Left cardiac atrium (tissue), 4 donors: ENCODE measurements at places on chromosomes 2 and 18. TPM values are rescaled to one million over a fixed set of nuclear protein-coding genes. Genes with fewer than 3 reads are reported as not detected.

Gene SLC5A7
- 0.08 TPM for total RNA-seq

Gene SERPINB4
- not detected for total RNA-seq

Gene IMMT
- total RNA-seq: 212 TPM

Gene CAPN13
- total RNA-seq: not detected

Gene STK39
- 12.3 TPM for total RNA-seq

Gene ADAM23
- total RNA-seq: 30.2 TPM

Gene RBBP8
- 9.2 TPM for total RNA-seq

Gene TPO
- total RNA-seq: 8.4 TPM

Gene ALPP
- not detected for total RNA-seq

Gene RESP18
- not detected for total RNA-seq

Gene CHRND
- total RNA-seq: 0.35 TPM

Gene GEN1
- total RNA-seq: 3.0 TPM

Gene OSR1
- total RNA-seq: 59.7 TPM

Gene TLX2
- not detected for total RNA-seq

DNA sequence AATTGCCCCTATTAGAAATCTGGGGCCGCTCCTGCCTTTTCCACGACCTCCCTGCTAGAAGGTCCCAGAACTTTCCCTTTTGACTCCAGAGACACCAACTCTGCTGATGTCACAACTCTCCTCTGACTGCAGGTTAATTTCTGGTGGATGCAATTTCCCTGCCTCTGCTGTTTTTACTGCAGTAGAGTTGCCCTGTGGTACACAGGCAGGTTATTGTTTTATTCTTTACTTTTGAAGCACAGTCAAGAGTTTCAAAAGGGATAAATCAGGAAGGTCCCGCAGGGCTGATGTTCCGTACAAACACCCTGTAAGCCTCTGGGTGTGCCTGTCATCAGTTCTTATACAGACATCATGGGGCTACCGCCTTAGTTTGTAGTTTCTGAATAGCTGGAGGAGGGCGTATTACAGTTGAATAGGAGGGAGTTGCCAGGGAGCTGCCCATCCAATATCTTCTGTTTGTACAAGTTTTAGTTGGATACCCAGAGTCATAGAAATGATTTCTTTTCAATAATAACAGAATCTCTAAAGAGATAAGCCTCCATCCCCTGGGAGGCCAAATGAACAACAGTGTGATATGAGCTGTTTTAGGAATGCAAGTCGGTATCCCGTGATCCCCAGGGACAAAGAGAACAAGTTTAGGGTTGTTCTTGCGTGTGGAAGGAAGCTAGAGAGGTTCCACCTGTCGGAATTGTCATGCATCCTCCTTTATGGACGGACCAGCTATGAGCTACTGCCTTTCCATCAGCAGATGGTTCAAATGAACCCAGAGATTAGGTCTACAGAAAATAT is 108.4 kb upstream of the COPS8 start:
- DNase-seq: no peak

GRCh38 chr2:23420840-23421476 is 36.0 kb downstream of the KLHL29 start:
- DNase-seq: no peak

GRCh38 chr2:238158509-238159070 is at the start of gene ERFE:
Gene ERFE, plus strand, starts transcription at chr2:238158970. Its CDS starts 38 bp downstream, at chr2:238159008.
- peak; percentile 38 for DNase-seq

GRCh38 chr2:241675885-241676284 is 10.7 kb downstream of the DTYMK start:
- DNase-seq: no peak

DNA sequence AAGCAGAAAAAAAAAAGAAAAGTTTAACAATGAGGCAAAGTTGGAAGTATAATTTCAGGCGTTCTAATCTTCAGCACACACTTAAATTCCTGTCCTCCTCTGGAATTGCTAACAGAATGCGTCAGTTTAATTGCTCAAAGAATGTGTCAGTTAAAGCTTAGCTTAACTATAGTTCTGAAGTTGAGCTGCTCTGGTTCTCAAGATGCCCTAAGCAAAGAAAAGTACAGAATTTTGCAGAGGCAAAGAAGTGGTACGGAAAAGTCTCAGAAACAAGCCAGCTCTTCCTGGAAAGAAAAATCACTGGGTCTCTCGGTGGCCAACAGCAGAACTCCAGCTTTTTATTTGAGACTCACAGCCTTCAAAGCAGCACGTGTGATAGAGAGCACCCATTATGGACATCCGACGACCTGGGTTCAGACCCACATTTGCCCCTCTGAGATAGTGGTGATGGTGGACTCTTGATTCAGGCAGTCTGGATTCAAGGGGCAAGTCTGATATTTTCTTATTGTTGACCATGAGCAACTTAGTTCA is 22.2 kb upstream of the MYO3B start:
- DNase-seq: no peak

GRCh38 chr2:83112858-83113257 is 1346.2 kb downstream of the SUCLG1 start:
- DNase-seq: no peak

- DNase-seq: no peak
Observed at GRCh38 chr2:119005051-119005450, 63.1 kb downstream of the MARCO start.

GRCh38 chr2:6968319-6969100 is 51.3 kb downstream of the RNF144A start:
- no peak for DNase-seq

- DNase-seq: no peak
Observed at GRCh38 chr18:44911773-44912172, 231.1 kb downstream of the SETBP1 start.

DNA sequence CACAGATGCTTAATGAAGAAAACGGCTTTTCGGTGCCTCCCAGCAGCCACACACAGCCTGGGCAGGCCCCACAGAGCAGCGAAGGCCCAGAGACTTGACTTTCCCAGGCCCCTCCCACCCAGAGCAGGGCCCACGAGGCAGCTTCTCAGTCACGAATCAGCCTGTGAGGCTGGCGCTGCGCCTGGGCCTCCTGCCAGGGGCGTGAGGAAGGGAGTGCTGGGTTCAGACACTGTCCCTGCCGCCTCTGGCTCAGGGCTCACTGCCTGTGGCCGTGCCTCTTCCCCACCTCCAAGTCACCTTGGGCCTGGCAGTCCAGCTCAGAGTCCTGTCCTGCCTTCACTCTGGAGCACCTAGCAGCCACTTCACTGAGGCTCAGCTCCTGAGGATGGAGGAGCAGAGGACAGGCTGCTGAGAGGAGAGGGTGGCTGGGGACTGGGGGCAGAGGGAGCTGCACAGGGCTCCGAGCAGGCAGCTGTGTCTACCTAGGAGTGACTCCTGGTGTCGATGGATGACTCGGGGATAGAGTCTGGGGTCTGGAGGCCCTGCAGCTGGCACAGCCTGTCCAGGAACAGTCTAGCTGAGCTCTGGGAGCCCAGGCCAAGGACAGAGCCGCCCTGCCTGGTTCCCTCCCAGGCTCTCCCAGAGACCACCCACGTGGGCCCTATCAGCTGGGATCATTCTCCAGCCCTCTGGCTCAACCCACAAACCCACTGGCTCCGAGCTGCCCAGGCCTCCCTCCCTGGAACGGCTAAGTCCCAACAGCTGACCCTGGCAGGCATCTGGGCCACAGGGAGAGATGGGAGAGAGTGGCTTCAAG is 36.4 kb upstream of the FOSL2 start:
- peak; percentile 95 for DNase-seq

GRCh38 chr2:107267086-107267485 is 381.1 kb upstream of the ST6GAL2 start:
- no peak for DNase-seq

GRCh38 chr2:9973690-9974089 is 22.2 kb downstream of the GRHL1 start:
- DNase-seq: no peak

DNA sequence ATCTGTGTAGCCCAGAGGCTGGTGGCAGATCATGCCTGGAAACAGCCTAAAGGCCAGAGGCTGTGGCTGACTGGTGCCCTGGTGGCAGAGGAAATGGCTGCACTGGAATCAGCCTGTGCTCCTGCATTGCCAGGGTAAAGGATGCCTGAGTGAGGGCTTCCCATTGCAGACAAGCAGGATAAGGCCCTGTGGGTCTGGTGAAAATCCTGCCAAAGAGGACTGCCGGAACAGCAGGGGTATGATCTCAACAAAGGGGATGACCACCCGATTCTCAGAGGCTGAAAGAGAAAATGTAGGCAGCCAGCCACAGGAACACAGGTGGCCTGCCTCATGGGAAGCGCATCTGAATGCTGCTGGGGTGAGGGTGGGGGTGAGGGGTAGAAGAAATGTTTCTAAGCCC is 48.2 kb downstream of the FBXO48 start:
- no peak for DNase-seq

GRCh38 chr18:79785831-79786230 is 11.9 kb upstream of the KCNG2 start:
- DNase-seq: no peak

DNA sequence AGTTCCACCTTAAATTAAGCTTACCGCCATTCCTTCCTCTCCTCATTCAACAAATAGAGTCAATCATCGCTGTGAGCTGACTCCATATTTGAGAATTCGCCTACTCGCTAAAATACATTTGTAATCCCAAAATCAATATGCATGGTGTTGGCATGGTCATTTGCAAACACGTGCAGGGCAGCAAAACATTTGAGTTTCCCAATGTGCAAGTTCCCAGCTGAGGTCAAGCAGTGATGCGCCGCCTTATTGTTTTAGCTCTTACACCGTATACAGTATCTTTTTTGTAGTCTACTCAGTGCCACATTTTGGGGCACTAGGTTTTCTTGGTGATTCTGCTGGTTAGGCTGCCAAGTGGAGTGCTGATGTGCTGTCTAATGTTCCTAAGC is 73.3 kb upstream of the MGAT4A start:
- DNase-seq: no peak

GRCh38 chr2:37291680-37292079 is 33.0 kb downstream of the PRKD3 start:
- DNase-seq: no peak

- no peak for DNase-seq
Observed at GRCh38 chr2:235544689-235544969, 50.8 kb downstream of the AGAP1 start.

DNA sequence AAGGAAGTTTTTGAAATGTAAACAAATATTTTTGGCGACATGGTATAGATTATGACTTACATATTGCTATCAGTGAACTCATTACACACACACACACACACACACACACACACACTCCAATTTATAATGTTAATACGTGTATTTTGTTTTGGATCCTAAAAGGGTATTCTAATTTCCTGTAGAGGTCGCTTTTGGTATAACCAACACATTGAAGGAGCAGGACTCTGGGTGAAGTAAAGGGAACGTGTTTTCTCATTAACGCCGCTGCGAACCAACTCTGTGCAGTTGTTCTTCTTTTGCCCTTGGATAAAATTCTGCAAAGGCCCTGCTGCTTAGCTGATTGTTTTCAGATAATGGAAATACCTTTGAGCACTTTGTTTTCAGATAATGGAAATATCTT is 190.4 kb downstream of the PMAIP1 start:
- no peak for DNase-seq

- no peak for DNase-seq
Observed at GRCh38 chr18:5286525-5286924, 9.0 kb downstream of the ZBTB14 start.

GRCh38 chr2:238299803-238300202 is 11.4 kb upstream of the PER2 start:
- DNase-seq: no peak

GRCh38 chr2:131030478-131030971 is 62.7 kb downstream of the FAM168B start:
- no peak for DNase-seq

DNA sequence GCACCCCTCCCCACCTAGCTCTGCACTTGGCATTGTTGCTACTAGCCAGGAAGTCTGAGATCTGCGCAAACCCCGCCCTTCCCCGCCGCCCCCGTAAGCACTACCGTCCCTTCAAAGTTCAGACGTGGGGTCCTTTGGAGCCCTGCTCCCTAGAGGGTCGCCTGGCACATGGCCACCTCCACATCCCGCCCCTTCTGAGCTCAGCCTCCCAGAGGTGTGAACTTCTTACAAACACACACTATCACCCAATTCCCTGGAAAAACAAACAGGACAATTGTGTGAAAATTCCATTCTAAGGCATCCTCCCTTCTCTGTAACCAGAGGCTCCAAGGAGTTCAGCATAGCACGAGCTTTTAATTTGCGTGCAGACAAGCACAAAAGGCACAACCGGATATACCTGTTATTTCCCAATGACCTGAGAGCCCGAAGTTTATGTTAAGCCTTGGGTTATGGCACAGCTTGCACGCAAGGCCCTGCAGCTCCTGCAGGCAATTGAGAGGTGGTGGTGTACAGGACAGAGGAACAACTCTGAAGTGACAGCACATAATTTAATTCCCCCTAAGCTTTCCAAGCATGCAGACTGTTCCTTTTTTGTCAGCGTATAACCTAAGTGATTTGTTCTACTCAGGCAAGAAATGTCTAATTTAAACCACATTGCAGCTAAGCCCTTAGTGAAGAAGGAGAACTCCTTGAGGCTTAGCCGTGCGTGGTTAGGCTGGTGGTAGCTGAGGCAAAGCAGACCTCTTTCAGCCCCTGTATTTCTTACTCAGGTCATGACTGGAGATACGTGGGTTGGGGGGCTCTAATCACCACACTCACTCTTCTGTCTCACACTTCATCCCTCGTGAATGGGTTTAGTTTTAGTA is 20.3 kb upstream of the CYP1B1 start:
- DNase-seq: peak; percentile 77

- no peak for DNase-seq
Observed at GRCh38 chr2:137178951-137179377, 413.6 kb downstream of the THSD7B start.

GRCh38 chr2:85741211-85741832 is 12.5 kb upstream of the ATOH8 start:
- peak; percentile 57 for DNase-seq

- no peak for DNase-seq
Observed at GRCh38 chr2:115880558-115880957, 1438.1 kb downstream of the DPP10 start.

DNA sequence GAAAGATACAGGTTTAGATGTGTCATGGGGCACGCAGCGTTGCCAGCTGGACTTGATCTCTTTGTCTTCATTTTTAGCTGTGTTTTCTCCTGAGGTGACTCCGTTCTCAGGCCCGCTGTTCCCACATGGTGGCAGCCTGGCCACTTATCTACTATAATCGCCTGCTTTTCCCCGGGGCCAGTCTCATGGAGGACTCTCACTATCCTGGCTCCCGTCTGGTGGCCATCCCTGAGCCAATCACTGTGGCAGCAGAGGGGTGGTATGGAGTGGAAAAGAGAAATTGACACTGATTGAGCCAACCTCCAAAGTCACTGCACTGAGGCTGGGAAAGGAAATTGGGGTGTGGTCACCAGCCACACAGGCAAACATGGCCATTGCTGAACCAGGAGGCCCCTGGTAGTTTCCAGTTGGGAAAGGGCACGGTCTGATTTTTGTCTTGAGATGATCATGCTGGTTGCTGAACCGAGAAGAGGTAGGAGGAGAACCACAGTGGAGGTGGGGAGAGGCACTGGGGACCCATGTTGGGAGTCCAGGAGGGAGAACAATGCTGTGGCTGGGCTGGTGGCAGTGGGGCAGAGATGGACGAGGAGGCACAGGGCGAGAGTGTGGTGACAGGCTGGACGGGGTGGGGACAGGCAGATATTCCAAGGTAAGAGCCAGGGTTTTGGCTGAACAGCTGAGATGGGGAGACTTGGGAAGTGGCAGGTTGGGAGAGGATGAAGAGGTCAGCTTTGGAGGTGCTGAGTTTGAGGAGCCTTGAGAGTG is 45.6 kb downstream of the KCNIP3 start:
- no peak for DNase-seq
